ENCODE measurements at places on chromosomes 4 and X.

GRCh38 chr4:38164346-38164745 is 204.1 kb downstream of the PTTG2 start:
- H3K4me1 ChIP-seq: peaks cover 13% of the 10 kb centered on the region
- no peaks in the 10 kb centered on the region for H3K27me3 ChIP-seq
- H3K36me3 ChIP-seq: no peaks in the 10 kb centered on the region
- no peak overlapping the region for H3K4me3 ChIP-seq
- H3K27ac ChIP-seq: no peak overlapping the region

DNA sequence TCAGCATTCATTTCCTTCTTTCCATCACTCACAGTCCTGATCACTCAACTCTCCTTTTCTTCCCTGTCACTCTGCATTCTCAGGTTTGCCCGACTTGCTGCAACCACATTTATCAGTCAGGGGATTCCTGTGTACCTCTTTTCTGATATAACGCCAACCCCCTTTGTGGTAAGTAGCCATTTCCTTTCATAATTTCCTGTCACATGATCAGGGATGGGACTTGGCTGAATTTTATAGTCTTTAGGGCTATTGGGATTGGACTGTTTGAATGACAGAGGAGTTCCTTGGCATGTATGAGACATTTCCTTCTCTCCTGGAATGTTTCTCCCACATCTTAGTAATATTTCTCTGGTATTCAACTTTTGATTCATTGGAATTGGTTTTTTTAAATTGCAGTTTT is 11.0 kb downstream of the PGM2 start:
- no peak for DNase-seq
- no peak overlapping the region for H3K27ac ChIP-seq
- H3K4me1 ChIP-seq: peaks cover 15% of the 10 kb centered on the region
- H3K27me3 ChIP-seq: no peaks in the 10 kb centered on the region
- peaks cover 14% of the 10 kb centered on the region for H3K36me3 ChIP-seq

DNA sequence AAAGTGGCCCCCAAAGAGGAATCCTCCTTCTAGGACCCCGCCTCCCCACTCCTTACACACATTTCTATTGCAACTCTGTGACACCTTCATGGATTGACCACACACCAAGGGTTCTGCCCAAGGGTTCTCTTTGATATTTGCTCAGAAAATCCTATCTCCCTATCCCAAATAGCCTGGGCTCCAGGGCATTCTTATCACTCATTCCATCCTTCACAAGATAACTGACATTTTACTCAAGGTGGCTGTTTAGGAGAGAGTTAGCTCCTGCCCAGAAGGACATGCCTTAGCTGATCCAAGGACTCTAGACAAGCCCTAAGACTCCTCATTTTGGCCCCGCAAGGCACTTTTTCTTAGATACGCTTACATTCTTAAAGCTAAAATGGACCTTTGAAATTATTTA is 47.4 kb downstream of the ATXN3L start:
- H3K4me1 ChIP-seq: no peaks in the 10 kb centered on the region
- H3K27me3 ChIP-seq: no peaks in the 10 kb centered on the region
- H3K27ac ChIP-seq: no peak overlapping the region
- H3K4me3 ChIP-seq: no peak overlapping the region
- no peak for DNase-seq

GRCh38 chrX:138082896-138083295 is 517.0 kb downstream of the ZIC3 start:
- no peaks in the 10 kb centered on the region for H3K4me1 ChIP-seq
- H3K27ac ChIP-seq: no peak overlapping the region
- no peaks in the 10 kb centered on the region for H3K36me3 ChIP-seq
- no peak for DNase-seq

GRCh38 chr4:163566257-163566796 is 71.8 kb downstream of the TMA16 start:
- H3K4me1 ChIP-seq: no peaks in the 10 kb centered on the region
- H3K27ac ChIP-seq: no peak overlapping the region
- no peaks in the 10 kb centered on the region for H3K36me3 ChIP-seq
- DNase-seq: no peak
- no peak overlapping the region for H3K4me3 ChIP-seq

GRCh38 chrX:44291468-44292092 is 51.9 kb downstream of the EFHC2 start:
- H3K36me3 ChIP-seq: no peaks in the 10 kb centered on the region
- H3K27ac ChIP-seq: no peak overlapping the region
- H3K4me3 ChIP-seq: no peak overlapping the region
- no peaks in the 10 kb centered on the region for H3K4me1 ChIP-seq

DNA sequence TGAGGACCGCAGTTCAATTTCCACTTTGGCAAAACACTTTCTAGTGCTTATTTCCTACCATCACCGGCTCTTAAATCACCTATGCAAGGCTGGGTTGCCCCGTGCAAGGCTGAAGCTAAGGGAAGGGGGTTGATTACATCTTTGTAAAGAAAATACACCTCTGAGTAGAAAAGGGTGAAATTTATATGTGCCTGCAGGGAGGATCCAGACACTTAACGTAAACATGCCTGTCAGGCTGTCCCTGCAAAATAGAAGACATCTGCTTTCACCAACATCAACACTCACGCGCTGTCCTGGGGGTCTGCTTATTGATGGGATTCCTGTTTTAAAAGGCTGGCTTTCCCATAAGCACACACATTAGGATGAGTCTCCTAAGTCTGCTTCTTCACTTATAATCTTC is 92.0 kb downstream of the PRKX start:
- DNase-seq: no peak
- H3K27me3 ChIP-seq: no peaks in the 10 kb centered on the region
- H3K27ac ChIP-seq: no peak overlapping the region
- H3K4me1 ChIP-seq: no peaks in the 10 kb centered on the region
- no peak overlapping the region for H3K4me3 ChIP-seq
- no peaks in the 10 kb centered on the region for H3K36me3 ChIP-seq

- no peaks in the 10 kb centered on the region for H3K36me3 ChIP-seq
- no peaks in the 10 kb centered on the region for H3K27me3 ChIP-seq
- H3K4me3 ChIP-seq: no peak overlapping the region
- no peaks in the 10 kb centered on the region for H3K4me1 ChIP-seq
- H3K27ac ChIP-seq: no peak overlapping the region
- DNase-seq: no peak
Observed at GRCh38 chr4:154658680-154659405, 46.4 kb upstream of the FGG start.

GRCh38 chr4:7785017-7785416 is 154.6 kb downstream of the AFAP1 start:
- DNase-seq: no peak
- peaks cover 16% of the 10 kb centered on the region for H3K4me1 ChIP-seq
- H3K36me3 ChIP-seq: no peaks in the 10 kb centered on the region
- no peak overlapping the region for H3K4me3 ChIP-seq
- no peak overlapping the region for H3K27ac ChIP-seq
- H3K27me3 ChIP-seq: no peaks in the 10 kb centered on the region
